ENCODE measurements at places on chromosomes 1 and 21.

- no peak for DNase-seq
Observed at GRCh38 chr1:197845886-197846285, 56.5 kb upstream of the C1orf53 start.

DNA sequence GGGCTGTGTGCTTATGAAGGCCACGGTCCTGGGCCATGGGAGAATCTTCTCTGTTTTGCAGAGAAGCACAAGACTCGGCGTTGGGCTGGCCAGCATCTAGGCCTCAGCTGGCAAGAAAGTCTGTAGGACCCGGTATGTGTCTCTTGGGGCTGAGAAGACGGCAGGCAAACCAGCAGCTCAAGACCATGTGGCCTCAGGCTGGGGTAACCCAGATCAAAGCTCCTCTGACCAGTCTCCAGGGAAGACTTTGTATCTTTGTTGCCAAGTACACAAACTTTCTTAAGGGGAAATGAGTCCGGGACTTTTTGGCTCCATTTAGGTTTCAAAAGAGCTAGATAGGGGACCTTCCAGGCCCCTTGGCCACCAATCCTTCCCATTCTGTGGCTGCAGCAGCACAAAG lies 60.1 kb downstream of the PTP4A2 start:
- no peak for DNase-seq

DNA sequence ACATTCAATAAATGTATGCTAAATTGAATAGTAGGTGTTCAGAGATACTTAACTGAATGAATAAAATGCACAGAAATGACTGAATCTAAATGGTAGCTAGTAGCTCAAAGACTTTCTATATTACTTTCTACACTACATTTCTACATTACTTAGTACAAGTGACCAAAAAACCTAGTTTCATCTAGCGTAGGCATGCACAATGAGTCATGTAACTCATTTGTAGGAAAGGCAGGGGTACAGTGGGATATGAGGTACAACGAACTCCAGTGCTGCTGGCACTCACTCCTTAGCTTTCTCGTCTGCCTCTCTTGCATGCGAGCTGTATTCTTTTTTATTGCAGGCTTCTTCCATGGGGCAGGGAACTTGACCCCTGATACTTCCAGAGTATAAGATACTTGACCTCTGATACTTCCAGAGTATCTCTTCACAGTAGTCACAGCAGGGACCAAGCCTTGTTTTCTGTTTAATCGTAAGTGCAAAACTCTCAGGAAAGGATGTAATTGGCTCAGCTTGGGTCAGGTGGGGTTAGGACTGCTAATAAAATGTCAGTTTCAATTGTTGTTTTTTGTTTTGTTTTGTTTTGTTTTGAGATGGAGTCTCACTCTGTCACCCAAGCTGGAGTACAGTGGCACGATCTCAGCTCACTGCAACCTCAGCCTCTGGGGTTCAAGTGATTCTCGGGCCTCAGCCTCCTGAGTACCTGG lies 4.9 kb upstream of the ATP2B4 start:
- no peak for DNase-seq

DNA sequence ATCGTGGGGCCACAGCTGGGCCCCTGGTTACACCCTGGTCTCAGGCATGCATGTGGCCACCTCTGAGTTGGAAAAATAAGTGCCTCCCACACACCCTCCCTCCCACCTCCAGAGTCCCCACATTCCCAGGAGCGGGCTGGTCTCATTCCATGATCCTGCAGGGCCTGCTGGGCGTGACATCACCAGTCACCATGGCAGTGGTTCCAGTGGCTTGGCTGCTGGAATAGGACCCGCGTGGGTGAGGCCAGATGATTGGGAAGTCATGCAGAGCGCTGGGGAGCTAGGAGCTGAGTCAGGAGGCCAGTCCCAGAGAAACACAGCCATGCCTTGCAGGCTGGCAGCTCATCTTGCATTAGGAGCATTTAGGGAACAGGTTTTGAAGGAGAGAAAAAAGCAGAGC lies 125.4 kb upstream of the TMEM51 start:
- DNase-seq = no peak

DNA sequence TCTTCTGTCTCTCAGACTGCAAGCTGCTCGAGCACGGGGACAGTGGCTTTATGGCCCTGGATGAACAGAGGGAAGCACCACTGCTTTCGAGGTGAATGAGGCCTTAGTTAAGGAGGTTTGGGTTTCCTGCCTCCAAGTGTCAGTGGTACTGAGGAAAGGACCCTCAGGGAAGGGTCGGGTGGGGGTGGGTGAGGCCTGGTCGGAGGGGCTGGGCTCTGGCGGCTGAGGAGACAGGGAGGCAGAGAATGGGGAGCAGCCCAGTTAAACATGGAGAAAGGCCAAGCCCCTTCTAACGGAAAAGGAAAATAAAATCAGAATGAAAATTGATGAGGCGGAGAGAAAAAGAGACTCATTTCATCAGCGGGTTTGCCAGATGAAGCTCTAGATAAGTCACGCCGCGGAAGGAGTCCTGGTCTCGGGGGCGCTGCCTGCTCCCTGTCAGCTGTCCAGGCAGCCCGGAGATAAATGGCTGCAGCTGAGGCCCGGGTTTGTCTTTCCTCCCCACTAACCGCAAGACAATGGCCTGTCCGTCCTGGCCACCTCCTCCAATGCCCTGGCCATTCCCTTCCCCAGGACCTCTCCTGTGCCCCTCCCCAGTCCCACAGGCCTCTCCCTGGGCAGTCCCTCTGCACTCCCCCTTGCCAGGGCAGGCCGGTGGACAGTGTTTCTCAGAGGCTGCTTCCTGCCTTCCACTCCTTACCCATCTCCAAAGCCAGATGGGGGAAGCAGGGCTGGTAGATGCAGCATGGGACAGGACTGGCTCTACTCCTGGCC lies 55.2 kb downstream of the LRRN2 start:
- DNase-seq = no peak

DNA sequence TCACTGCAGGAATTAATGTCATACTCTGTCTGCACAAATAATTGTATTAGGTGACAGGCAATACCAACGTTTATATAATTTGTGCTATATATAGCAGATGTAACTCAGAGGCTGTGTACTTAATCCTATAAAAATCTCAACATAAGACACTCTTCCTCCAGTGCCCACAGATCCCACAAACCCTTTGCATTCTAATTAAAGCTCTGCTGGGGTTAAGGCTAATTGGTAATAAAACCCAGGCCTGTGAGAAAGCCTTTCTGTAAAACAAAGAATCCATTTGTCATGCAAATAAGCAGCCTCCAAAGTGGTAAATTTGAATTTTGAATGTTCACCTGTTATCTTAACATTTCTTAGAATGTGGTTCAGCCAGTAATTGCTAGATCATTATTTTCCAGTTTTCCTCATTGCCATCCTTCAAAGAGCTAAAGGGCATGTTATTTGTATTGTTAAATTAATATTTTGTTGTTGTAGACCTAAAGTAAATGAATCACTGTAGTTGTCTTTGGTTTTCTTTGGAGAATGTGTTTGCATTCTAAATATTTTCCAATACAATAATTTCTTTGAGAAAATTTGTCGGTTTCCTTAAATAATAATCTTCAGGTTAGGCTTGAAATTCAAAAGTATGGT lies 46.3 kb upstream of the PRDX6 start:
- DNase-seq = no peak

DNA sequence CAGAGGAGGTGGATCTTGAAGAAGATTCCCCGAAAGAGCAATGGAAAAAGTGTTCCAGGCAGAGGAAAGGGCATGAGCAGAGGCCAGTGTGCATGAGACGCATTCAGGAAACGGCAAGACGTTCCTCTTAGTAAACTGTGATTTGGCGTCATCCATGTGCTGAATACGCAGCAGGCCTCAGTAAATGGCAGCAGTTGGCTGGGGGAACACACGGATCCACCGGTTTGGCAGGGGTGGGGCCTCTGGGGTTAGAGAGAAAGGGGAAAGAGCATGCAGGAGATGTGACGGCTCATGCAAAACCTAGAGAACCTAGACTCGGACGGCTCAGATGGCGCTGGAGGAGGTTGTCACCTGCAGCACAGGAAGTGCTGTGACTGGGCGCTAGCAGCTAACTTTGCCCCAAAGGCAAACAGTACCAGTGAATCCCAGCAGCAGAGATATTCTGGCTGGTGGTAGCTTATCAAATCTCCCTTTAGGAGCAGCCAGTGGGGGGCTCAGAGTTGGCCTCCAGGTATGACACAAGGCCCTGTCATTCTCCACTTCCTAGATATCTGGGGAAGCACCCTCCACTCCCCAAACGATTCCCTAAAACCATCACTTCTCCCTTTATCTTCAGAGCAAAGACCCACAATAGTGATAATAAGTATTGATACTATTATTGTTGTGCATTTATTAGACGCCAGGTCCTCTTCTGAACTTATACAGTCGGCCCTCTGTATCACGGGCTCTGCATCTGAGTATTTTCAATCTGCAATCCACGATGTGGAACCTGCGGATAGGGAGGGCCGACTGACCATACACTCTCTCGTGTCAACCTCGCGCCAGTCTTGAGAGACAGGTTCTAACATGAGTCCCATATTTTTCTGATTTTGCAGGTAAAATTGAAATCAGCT lies 7.6 kb downstream of the LAPTM5 start:
- peak; percentile 75 for DNase-seq

GRCh38 chr1:30133414-30134055 lies 589.9 kb downstream of the MATN1 start:
- DNase-seq = no peak

GRCh38 chr1:114152508-114153260 lies 985 bp downstream of the SYT6 start:
- no peak for DNase-seq

- DNase-seq = no peak
Observed at GRCh38 chr1:64392109-64392508, 77.8 kb upstream of the CACHD1 start.

GRCh38 chr1:66999640-67000400 lies 54.1 kb downstream of the SLC35D1 start:
- DNase-seq = no peak

GRCh38 chr1:175075572-175076568 lies 8.2 kb downstream of the TNN start:
- no peak for DNase-seq

DNA sequence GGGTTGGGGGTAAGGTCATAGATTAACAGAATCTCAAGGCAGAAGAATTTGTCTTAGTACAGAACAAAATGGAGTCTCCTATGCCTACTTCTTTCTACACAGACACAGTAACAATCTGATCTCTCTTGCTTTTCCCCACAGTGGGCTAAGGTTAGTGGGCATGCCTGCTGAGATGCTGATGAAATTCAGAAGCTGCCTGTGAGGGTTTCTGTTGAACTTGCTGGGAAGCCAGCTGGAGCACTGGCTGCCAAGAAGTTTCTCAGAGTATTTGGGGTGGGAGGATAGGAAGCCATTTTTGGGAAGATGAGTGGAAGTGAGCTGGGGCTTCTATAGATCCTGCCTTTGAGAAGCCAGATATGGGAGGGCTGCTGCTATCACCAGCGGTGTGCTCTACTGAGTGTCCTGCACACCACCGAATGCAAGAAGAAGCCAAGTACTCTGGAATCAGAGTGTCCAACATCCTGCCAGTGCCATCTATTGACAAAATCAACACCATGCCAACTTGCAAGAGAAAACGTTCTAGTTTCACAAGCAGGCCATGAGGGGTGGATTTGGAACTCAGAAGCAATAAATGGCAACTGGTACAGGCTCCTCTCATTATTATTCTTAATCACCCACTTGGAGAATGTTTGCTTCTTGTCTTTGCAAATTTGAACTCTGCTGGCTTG lies 102.7 kb downstream of the PTPRU start:
- no peak for DNase-seq

DNA sequence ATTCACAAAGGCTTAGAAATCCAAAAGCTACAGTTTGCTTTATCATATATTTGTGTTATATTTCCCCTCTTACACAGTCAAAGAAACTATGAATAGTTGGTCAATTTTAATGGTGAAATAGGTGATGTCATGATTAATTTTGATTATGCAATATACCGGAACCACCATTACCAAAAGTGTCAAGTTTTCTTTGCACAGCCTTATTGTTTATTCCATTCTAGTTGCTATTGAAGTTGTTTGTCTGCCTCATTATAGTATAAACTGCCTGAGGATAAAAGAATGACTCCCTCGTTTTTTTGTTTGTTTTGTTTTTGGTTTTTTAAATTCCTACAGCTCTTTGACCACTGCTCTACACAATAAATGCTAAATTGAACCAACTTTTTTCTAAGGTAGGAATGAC lies 690.6 kb upstream of the ZP4 start:
- DNase-seq = no peak

DNA sequence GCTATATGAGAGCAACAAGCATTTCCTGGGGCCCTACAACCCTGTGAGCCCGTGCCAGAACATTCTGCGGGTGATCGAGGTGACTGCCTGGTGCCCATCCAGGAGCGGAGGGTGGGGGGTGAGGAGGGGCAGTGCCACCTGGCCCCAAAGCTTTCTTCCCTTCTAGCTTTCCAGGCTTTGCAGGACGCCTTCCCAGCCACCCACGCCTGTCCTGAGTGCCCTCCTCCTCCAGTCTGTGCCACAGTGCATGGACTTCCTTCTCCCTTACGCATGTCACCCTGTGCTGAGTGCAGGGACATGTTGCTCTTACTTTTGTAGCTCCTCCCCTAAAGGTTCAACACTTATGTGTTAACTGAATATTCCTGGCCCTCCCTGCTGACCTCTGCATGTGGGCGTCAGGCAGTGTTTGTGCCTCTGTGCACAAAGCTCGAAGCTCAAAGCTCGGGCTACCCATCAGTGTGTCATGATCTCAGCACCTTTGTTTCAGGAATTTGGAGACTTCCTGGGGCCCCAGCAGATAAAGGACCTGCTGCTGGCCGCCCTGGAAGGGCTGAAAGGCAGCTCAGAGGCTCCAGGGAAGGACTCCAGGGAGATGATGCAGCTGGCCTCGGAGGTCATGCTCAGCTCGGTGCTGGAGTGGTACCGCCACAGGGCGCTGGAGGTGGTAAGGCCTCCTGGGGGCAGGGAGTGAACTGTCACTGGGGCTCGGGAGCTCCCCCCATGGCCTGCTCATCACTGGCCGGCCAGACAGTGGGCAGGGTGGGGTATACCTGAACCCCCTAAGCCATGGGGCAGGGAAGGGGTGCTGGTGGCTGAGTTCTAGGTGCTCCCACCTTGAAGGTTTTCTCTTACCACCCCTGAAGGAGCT lies 36.7 kb upstream of the TTC4 start:
- no peak for DNase-seq

DNA sequence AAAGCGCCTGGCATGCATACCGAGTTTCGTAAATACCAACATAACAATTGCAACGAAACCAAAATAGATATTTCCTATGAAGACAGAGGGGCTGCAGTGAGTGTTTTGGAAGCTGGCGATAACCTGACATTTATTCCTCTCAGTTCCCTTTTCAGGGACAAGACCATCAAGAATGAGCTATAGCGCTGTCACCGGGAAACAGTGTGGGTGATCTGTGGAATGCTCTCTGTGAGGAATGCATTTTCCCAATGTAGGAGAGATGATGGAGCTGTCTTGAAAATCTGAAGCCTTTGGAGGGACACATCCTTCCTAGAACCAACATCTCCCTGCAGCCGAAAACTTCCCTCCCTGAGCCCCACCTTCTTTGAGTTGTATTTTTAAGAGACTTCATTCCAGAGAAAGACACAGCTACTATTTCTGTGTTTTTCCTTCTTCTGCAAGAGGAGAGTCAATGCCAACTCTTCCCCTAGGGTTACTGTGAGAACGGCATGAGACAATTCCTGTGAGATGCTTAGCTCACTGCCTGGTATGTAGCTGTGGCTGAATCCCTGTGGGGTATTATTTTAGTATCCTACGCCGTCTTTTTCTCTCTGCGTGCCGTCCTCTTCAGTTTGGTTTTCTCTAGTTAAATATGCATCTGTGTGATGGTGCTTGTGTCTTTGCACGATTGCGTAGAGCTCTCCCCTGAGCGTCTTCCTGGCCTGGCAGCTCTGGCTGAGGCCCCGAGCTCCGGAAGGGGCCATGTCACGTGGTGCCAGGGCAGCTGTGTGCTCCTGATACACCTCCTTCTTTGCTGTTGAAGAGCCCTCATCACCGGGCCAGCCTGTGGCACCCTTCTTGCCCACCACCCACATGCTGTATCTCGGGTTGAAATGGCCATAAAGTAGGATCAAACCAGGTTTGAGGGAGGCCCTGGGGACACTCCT lies 45.2 kb downstream of the AJAP1 start:
- no peak for DNase-seq
